ENCODE measurements at places on chromosomes 6 and 20.

DNA sequence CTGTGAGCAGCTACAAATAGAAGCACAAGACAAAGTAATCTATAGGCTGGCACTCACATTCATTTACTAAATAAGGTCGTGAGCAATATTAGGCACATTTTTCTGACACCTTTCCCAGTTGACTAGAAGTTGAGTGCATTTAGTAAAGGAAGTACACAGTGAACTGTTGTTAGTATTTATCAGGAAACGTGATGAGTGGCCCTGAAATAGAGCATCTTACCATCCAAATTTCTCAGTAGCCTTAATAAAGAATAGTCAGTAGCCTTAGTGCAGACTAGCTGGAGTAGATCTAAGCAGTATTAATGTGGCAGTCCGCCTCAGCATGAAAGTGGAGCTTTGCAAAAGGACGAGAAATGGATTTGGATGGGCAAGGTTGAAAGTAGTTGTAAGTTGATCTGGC lies 205.5 kb upstream of the QKI start:
- DNase-seq, result no peak

GRCh38 chr20:47854687-47855212 lies 69.5 kb upstream of the SULF2 start:
- DNase-seq, result no peak

GRCh38 chr20:41339957-41340326 lies 679 bp upstream of the LPIN3 start:
- peak; percentile 89 for DNase-seq

GRCh38 chr6:90249458-90249857 lies 47.2 kb downstream of the BACH2 start:
- peak; percentile 67 for DNase-seq

DNA sequence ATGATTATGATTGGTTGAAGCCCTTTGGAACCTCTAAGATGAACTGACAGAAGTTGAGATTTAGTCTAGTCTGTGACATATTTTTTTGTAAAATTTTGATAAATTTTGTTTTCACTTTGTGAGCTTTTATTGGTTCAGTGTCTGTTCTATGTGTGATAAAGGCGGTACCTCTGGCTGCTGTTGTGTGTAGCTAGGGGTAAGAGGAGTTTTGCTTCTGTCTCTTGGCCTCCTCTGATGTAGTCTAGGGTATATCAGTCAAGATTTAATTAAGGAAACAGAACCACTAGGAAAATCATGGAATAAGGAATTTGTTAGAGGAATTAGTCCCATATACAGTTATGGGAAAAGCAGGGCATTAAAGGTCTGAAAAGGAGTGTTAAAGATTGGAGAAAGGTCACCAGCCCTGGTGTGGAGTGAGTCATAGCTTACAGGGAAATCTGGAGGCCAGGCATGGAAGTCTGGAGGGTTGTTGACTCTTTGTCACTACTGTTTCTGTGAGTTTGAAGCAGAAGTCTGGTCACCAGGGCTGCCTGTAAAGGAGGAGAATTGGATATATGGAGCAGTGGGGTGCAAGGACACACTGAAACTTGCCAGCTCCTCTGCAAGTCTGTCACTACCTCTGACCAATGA lies 28.5 kb downstream of the CDC5L start:
- DNase-seq, result no peak
